Activated CD8-positive, alpha-beta memory T cell treated with anti-CD3 and anti-CD28 coated beads for 1 hour (primary cell): ENCODE measurements at places on chromosomes 3 and 15.

- DNase-seq, result no peak
Observed at GRCh38 chr3:57087361-57088092, 27.1 kb downstream of the SPATA12 start.

- DNase-seq, result no peak
Observed at GRCh38 chr3:142319912-142320311, 94.5 kb upstream of the GK5 start.

GRCh38 chr3:165653130-165653778, 184.0 kb downstream of the BCHE start:
- no peak for DNase-seq

DNA sequence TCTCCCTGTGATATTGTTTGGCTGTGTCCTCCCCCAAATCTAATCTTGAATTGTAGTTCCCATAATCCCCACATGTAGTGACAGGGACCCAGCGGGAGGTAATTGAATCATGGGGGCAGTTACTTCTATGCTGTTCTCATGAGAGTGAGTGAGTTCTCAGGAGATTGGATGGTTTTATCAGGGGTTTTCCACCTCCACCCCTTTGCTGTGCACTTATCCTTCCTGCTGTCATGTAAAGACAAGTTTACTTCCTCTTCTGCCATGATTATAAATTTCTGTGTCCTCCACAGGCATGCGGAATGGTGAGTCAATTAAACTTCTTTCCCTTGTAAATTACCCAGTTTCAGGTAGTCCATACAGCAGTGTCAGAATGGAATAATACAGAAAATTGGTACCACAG, 24.7 kb downstream of the TUSC7 start:
- no peak for DNase-seq

DNA sequence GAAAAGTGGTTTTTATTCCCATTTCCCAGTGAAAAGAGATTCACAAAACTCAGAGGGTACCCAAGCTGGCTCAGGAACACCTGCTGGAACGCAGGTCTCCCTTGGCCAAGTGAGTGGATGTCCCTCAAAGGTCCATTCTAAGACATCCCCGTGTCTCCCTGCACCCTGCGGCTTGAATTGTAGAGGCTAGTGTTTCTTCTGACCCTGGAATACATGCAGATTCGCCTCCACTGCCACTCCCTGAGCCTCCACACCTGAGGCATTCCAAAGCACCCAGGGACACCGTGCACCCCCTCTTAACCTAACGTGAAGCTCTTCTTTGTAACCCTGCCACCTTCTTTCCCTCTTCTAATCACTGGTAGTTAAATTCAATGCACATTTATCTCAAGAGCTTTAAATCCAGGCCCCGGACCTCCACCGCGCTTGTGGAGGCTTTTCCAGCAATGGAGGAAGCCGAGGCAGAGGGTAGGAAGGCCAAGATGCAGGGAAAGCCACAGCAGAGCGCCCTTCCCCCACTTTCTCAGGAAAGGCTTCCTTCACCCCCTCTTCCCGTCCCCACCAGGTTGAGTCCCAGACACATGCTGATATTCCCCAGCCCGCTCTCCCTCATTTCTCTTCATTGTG, 590 bp upstream of the ITGA11 start:
- DNase-seq, result no peak
